Activated T-helper 1 cell treated with anti-CD3 and anti-CD28 coated beads, Interleukin-12 subunit alpha, Interleukin-12 subunit beta, Interleukin-2, Interleukin-4 antibody, amounts not matched to agents 30 ng/mL and 10 ng/mL and 1 ng/mL, durations not matched to agents 14 hours and 24 hours and 36 hours (primary cell): ENCODE measurements at places on chromosomes 7 and 10. TPM values are rescaled to one million over a fixed set of nuclear protein-coding genes. Genes with fewer than 3 reads are reported as not detected.

DNA sequence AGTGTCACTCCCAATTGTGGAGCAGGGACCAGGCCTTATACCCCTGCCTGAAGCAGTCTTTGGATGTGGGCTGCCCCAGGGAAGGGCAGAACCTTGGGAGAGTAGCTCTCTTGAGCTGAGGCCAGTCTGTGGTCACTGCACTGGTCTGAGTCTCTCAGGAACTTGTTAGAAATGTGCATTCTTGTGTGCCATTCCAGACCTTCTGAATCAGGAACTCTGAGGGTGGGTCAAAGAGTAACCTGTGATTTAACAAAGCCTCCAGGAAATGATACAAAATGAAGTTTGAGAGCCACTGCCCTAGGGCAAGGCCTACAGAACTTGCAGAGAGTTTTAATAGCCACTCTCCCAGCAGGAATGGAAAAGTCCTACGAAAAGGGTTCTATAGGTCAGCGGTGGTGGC lies 68.1 kb downstream of the LYZL1 start:
- no peak for DNase-seq

GRCh38 chr7:94087664-94088352 lies 83.7 kb upstream of the BET1 start:
- peak; percentile 41 for DNase-seq

GRCh38 chr10:89163265-89163995 lies 43.7 kb downstream of the CH25H start:
- DNase-seq = peak; percentile 56

- DNase-seq = no peak
Measured at GRCh38 chr10:6186894-6187256, 15.9 kb upstream of the PFKFB3 start.

- DNase-seq = no peak
Measured at GRCh38 chr7:129859183-129859582, 93.6 kb downstream of the UBE2H start.

DNA sequence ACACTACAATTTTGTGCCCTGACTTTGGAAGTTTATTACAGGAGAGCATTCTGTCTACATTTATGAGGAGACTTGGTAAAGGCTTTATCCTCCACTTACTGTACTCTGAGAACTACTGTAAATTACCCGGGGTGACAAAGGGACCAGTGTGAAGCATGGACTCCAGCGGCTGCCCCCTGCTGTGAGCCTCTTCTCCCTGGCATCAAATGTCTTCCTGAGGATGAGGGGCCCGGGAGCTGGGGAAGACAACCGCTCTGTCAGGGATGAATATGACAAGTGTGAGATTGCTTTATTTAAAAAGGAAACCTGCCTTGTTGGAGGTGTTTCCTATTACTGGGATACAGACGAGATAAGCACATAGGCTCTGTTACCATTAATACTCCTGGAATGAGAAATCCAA lies 714.8 kb downstream of the CCSER2 start:
- DNase-seq = no peak

GRCh38 chr7:36279200-36279925 lies 110.3 kb upstream of the ANLN start:
- no peak for DNase-seq

Gene TBXAS1
- total RNA-seq = 2.4 and 3.1 TPM in 2 replicates

Gene FANK1
- not detected in 2 replicates for total RNA-seq

Gene MRLN
- total RNA-seq = 0.23 and 0.54 TPM in 2 replicates
